ENCODE measurements at places on chromosomes 2 and 18.

GRCh38 chr2:2846332-2847208 lies 515.5 kb upstream of the MYT1L start:
- no peaks in the 10 kb centered on the region for H3K4me1 ChIP-seq
- DNase-seq: no peak
- no peaks in the 10 kb centered on the region for H3K27me3 ChIP-seq
- no peaks in the 10 kb centered on the region for H3K36me3 ChIP-seq
- H3K4me3 ChIP-seq: no peak overlapping the region

- peaks cover 31% of the 10 kb centered on the region for H3K27me3 ChIP-seq
- H3K36me3 ChIP-seq: peaks cover 3% of the 10 kb centered on the region
- no peaks in the 10 kb centered on the region for H3K4me1 ChIP-seq
- H3K4me3 ChIP-seq: no peak overlapping the region
- H3K27ac ChIP-seq: no peak overlapping the region
- no peak for DNase-seq
Measured at GRCh38 chr2:224400174-224400810, 1.6 kb downstream of the FAM124B start.

DNA sequence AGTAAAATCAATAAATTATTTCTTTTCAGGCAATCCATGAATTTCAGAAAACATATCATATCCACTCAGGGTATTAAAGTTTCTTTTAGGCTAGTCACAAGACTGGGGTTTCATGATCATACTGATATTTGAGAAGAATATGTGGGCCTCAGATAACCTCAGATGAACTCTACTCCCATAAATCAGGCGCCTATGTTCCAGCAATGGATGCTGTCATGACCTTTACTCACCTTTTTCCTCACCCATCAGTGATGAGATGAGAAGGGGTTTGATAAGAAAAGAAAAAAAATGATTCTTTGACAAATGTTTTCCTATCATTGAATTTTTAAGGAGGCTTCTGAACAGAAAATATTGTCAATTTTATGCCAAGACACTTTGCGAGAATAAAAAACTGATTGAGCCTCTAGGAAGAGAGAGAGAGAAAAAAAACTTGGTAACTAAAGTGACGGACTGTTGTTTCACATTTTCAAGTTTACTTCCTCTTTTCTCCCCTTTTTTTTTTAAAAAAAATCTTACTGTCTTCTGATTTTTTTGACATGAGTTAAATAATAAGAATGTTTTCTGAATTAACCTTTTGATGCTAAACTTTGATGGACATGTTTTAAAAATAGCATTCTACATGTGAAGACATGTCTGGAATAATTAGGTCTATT lies 309.1 kb upstream of the MAP2 start:
- no peaks in the 10 kb centered on the region for H3K27me3 ChIP-seq
- no peak for DNase-seq
- H3K27ac ChIP-seq: no peak overlapping the region

DNA sequence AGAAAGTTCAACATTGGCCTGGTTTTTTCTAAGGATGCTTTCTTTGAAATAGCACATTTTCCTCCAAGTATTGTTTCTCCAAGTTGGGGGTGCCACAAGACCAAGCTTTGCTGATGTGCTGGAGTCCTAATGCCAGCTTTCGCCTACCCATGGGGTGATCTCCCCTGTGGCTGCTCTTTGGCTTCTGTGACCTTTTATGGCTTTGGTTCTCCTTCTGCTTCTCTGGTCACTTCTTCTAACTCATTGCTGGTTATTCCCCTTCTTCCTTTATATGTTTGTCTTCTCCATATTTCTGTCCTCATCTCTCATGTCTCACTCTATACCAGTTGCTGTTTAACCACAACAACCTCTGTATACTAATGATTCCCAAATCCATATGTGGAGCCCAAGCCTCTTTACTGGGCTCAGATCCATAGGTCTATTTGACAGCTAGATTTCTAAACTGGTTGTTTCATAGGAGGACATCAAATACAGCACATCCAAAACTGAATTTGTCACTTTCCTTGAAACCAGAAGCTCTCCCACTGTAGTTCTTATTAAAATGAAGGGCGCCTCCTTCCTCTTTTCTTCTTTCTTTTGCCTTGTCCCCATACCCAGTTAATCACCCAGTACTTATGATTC lies 23.1 kb downstream of the APOB start:
- H3K27ac ChIP-seq: no peak overlapping the region
- DNase-seq: no peak
- no peaks in the 10 kb centered on the region for H3K4me1 ChIP-seq
- no peaks in the 10 kb centered on the region for H3K36me3 ChIP-seq
- no peak overlapping the region for H3K4me3 ChIP-seq

DNA sequence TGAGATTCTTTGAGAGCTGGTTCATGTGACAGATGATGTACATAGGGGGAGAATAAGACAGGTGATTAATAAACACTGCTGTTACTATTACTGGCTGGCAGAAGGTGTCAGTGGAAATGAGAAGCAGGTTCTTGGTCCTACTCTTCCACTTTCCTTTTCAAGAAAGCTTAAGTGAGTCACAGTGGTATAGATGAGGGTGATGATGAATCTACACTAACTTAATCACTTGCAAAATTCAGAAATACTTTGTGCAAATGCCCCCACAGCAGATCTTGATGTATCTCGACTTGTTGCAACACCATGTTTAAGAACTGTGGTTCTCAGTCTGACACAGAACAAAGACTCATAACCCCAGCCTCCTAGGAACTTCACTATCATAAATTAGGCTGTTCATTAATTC lies 35.9 kb upstream of the MGAT5 start:
- DNase-seq: no peak
- H3K4me1 ChIP-seq: peaks cover 53% of the 10 kb centered on the region
- peak overlapping the region; percentile 45 for H3K4me3 ChIP-seq
- peak overlapping the region; percentile 69 for H3K27ac ChIP-seq
- peaks cover 4% of the 10 kb centered on the region for H3K36me3 ChIP-seq
- no peaks in the 10 kb centered on the region for H3K27me3 ChIP-seq

GRCh38 chr2:234344012-234344411 lies 152.9 kb downstream of the ARL4C start:
- DNase-seq: no peak
- no peaks in the 10 kb centered on the region for H3K27me3 ChIP-seq
- no peak overlapping the region for H3K27ac ChIP-seq
- peaks cover 39% of the 10 kb centered on the region for H3K4me1 ChIP-seq
- H3K4me3 ChIP-seq: no peak overlapping the region

DNA sequence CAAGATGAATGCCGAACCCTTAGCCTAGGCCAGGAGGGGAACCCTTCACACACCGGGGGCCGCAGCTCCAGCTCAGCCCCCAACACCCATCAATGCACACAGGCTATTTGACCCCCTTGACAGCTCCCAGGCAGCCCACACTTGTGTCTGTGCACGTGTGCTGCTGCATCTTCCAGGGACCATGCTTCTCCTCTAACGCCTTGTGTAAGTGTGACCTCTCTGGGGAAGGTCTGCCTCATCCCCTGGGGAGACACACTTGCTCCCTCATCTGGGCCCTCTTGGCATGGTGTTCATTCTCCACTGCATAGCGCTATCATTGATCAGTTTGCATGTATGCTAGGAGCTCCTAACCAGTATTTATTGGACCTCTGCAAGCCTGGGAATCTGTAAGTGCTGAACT lies 120.0 kb upstream of the FHL2 start:
- no peaks in the 10 kb centered on the region for H3K4me1 ChIP-seq
- no peak overlapping the region for H3K4me3 ChIP-seq
- H3K36me3 ChIP-seq: peaks cover 2% of the 10 kb centered on the region

DNA sequence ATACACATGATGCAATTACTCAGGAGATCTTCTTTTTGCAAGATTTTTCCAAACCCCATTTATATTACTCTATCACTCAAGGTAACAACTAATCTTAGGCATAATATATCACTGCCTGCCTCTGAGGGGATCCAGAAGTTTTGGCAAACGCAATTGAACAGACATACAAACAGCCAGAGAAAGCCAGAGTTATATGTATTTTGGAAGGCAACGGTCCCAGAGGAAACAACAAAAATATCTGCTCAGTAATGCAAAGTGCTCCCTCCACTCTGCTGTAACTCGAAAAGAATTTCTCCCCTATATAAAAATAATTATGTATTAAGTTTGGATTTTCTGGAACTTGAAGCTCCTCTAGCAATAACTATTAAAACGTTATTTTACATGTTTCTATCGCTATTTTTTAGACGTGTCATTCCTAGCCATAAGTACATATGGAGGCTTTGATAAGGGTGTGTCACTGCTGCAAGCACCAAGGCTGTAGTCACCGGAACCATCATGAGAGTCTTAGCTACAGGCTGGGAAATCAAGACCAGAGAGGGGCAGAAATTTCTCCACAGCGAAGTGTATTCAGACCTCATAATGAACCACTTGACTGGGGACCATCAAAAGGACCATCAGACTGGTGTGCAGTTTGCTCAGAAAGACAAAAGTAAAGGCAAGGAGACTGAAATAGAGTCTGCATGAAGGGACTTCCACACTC lies 3.7 kb upstream of the GKN1 start:
- no peak overlapping the region for H3K27ac ChIP-seq
- no peak for DNase-seq
- no peaks in the 10 kb centered on the region for H3K4me1 ChIP-seq

- H3K4me1 ChIP-seq: peaks cover 8% of the 10 kb centered on the region
- H3K27ac ChIP-seq: no peak overlapping the region
- H3K4me3 ChIP-seq: no peak overlapping the region
- no peak for DNase-seq
- no peaks in the 10 kb centered on the region for H3K36me3 ChIP-seq
- peaks cover 10% of the 10 kb centered on the region for H3K27me3 ChIP-seq
Measured at GRCh38 chr2:41967476-41968181, 80.2 kb upstream of the PKDCC start.

DNA sequence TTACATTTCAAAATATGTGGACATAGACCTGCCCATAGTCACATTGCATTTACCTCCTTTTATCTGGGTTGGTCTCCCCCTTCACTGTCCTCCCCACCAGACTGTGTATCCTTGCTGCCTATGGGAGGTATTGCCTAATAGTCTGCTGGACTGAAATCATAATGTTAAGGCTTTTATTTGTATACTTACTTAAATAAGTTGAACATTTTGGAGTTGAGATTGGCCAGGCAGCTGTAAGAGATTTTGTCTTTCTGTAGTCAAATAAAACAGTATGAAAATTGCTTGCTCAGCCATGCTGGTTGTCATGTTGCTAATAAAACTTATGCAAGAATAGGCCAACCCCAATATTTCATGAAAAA lies 280.9 kb downstream of the PTPRM start:
- peaks cover 7% of the 10 kb centered on the region for H3K27me3 ChIP-seq
- no peaks in the 10 kb centered on the region for H3K36me3 ChIP-seq
- H3K4me1 ChIP-seq: no peaks in the 10 kb centered on the region
- no peak overlapping the region for H3K27ac ChIP-seq

- no peaks in the 10 kb centered on the region for H3K27me3 ChIP-seq
- no peaks in the 10 kb centered on the region for H3K36me3 ChIP-seq
- no peak overlapping the region for H3K27ac ChIP-seq
- DNase-seq: no peak
- no peaks in the 10 kb centered on the region for H3K4me1 ChIP-seq
- no peak overlapping the region for H3K4me3 ChIP-seq
Measured at GRCh38 chr2:99072551-99072950, 69.0 kb upstream of the C2orf15 start.

DNA sequence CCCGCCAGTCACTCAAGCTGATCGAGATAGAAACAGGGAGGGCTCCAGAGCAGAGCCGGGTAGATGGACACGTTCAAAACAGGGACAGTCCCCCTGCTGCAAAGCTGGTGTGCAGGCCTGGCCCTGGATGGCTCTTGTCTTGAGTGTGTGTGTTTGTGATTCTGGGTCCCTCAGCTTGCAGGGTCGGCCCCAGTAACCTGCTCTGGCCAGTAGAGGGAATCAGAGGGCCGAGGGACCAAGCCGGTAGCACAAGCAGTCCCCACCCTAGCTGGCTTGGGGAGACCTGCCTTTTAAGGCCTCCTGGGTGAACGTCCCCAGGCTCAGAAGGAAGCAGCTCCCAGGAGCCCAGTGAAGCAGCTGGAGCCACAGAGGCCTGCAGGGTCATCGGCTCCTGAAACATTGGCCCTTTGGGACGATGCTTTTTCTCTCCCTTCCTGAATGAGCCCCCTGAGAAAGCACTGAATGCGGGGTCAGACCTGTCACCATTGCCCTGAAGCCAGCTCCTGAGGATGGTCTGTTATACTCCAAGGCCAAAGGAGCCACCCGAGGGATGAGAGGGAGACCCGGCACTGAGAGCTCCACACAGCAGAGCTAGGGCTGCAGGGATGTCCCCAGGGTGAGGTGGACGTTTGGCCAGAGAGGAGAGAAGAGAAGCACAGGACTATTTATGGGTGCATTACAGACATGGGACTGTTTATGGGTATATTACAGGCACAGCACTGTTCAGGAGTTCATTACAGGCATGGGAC lies 15.4 kb upstream of the MLPH start:
- H3K27ac ChIP-seq: no peak overlapping the region
- no peaks in the 10 kb centered on the region for H3K36me3 ChIP-seq
- no peak for DNase-seq

- peaks cover 10% of the 10 kb centered on the region for H3K27me3 ChIP-seq
- H3K36me3 ChIP-seq: peaks cover 1% of the 10 kb centered on the region
- no peak for DNase-seq
- H3K4me3 ChIP-seq: no peak overlapping the region
Measured at GRCh38 chr2:47531378-47532042, 128.6 kb downstream of the MSH2 start.

DNA sequence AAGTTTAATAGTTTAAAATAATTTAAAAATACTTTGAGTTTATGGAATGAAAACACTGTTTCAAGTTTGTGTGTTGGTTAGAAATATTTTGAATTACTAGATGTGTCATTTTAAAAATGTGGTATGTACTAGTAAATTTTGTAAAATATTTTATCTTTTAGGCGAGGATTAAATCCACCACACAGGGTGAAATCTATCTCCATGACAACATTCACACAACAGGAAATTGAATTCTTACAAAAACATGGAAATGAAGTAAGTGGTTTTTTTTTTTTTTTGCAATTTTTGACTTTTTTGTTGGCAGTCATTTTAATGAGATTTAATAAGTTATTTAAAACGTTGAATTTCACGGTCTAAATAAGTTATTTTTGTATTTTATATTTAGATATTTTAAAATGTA lies 19.4 kb downstream of the AGFG1 start:
- no peak for DNase-seq
- H3K36me3 ChIP-seq: peaks cover 15% of the 10 kb centered on the region
- no peaks in the 10 kb centered on the region for H3K27me3 ChIP-seq
- no peak overlapping the region for H3K27ac ChIP-seq

DNA sequence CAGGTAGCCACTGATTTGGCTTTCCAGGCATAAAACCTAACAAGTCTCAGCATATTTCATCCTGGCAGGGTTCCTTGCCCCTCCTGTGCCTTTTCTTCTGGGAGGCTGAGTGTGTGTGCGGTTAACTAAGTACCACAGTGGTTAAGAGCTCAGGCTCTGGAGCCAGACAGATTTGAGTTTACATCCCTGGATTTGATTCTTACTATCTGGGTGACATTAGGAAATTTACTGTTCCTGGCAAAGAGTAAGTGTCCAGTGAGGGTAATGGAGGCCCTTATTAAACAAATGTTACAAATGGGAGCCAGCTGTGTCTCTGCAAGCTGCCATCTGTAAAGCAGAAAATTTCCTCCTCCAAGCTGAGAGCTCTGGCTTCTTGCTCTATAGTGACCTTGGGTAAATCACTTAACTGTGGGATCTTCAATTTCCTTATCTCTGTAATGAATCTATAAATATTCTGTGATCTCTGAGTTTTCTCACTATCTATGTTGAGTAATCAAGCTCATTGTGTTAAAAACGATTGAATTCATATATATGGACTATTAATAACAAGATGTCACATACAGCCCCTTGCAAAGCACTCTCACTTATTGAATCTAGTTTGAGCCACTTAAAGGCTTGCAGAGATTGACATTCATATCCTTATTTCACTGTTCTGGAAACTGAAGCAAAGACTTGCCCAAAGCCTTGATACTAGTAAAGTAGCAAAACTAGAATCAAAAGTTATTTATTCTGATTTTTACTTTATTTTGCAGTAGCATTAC lies 6.5 kb upstream of the COBLL1 start:
- no peak for DNase-seq
- H3K27me3 ChIP-seq: no peaks in the 10 kb centered on the region
- H3K27ac ChIP-seq: no peak overlapping the region
- H3K4me3 ChIP-seq: no peak overlapping the region
